Regular cardiac myocyte (primary cell): ENCODE measurements at places on chromosomes 2 and 18. TPM values are rescaled to one million over a fixed set of nuclear protein-coding genes. Genes with fewer than 3 reads are reported as not detected.

Gene MYL1
- not detected in 2 replicates for total RNA-seq

Gene WDR7
- 18.2 and 25.4 TPM in 2 replicates for total RNA-seq

Gene HOXD11
- under 0.01 and 0.28 TPM in 2 replicates for total RNA-seq

Gene TDRD15
- total RNA-seq = not detected in 2 replicates

Gene ALLC
- under 0.01 TPM in 1 of 2 replicates, not detected in the other for total RNA-seq

Gene RNU2-63P
- not detected in 2 replicates for total RNA-seq

Gene RUFY4
- not detected in 2 replicates for total RNA-seq

Gene ZBTB7C
- under 0.01 TPM in 1 of 2 replicates, not detected in the other for total RNA-seq

Gene TEX44
- total RNA-seq = not detected in 2 replicates

Gene FAM228A
- total RNA-seq = 0.38 and 0.85 TPM in 2 replicates

Gene KRTCAP3
- not detected in 2 replicates for total RNA-seq

Gene VIT
- 0.19 and 0.85 TPM in 2 replicates for total RNA-seq

Gene EFEMP1
- 616 and 2,583 TPM in 2 replicates for total RNA-seq

Gene TXNDC2
- total RNA-seq = not detected in 2 replicates

Gene RNF149
- total RNA-seq = 42.2 and 63.7 TPM in 2 replicates

Gene NAB1
- 60.2 and 130 TPM in 2 replicates for total RNA-seq

Gene ERICH2
- total RNA-seq = not detected in 2 replicates

Gene CSRNP3
- total RNA-seq = 1.2 and 3.9 TPM in 2 replicates

Gene RBBP8
- total RNA-seq = 26.8 and 48.9 TPM in 2 replicates

Gene ANTXR1
- 40.0 and 45.2 TPM in 2 replicates for total RNA-seq

Gene RNF144A
- total RNA-seq = 0.56 and 1.5 TPM in 2 replicates

Gene MC5R
- under 0.01 TPM in 1 of 2 replicates, not detected in the other for total RNA-seq

Gene ANKRD53
- 0.28 and 0.38 TPM in 2 replicates for total RNA-seq

Gene PHLPP1
- 4.2 and 4.6 TPM in 2 replicates for total RNA-seq

Gene AGXT
- total RNA-seq = not detected in 2 replicates

Gene MC2R
- not detected in 2 replicates for total RNA-seq

Gene TUBA4B
- total RNA-seq = not detected in 2 replicates

Gene KLHL30
- total RNA-seq = 1.7 and 9.9 TPM in 2 replicates

Gene FER1L5
- 0.96 and 2.3 TPM in 2 replicates for total RNA-seq
